ENCODE measurements at places on chromosomes 2 and 18.

DNA sequence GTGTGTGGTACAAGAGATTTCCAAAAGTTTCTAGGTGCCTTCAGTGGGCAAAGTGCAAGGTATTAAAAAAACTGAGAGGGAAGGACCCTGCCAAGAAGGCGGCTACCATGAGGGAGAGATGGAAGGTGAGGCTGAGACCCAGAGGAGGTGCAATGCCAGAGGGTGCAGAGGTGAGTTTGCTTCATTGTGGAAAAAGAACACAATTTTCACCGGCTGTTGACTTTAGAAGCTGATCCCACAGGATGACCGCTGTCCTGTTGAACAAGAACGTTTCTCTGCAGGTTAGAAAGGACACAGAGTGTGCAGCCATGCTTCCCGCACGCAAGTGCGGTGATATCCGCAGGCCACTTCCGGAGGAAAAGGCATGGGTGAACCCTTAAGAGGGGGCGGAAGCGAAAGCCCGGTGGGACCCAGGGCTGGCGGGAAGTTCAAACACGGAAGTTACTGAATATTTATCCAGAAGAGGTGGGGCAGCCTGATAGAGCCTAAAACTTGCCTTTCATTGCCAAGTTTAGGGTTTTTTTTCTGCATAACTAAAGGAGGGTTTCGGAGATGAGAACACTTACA lies 16.6 kb downstream of the SP110 start:
- no peak for DNase-seq

DNA sequence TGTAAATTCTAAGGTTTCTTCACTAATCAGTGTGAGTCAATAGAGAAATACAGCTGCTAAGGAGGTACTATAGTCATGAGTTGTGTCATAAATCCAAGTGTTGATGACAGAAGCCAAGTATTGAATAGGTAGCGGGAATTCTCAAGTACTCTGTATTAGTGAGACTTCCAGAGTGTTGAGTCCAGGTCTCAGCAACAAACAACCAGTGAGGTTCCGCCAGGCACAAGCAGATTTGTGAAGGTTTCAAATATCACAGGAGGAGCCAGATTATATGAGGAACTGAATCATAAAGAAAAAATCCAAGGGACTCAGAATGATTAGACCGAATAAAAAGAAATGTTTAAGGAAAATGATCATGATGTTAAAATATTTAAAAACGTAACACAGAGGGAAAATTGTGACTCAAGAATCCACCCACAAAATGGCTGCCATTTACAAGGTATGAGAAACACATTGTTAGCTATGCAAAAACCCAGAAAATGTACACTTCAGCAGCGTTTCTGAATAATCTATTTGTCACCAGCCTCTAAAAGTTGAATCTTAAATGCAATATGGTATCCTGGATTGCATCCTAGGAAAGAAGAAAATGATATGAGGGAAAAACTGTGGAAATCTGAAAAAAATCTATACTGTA lies 27.3 kb upstream of the EVA1A start:
- no peak for DNase-seq

DNA sequence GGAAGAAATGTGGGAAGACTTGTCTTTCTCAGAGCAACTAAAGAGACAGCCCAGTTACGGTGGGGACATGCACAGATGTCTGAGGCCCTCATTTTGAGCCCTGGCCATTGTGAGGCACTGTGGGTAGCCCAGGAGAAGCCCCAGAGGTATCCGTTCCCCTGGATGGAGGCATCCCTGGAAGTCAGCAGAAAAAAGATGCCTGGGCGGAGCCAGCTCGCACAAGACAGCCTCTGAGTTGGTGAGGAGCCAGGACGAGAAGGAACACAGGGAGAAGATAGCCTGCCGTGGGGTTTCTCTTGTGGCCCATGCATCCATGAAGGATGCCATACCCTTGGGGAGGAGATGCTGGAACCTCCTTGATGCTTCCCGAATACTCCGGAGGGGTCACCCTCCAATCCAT lies 56.9 kb upstream of the SEMA4C start:
- DNase-seq, result no peak

DNA sequence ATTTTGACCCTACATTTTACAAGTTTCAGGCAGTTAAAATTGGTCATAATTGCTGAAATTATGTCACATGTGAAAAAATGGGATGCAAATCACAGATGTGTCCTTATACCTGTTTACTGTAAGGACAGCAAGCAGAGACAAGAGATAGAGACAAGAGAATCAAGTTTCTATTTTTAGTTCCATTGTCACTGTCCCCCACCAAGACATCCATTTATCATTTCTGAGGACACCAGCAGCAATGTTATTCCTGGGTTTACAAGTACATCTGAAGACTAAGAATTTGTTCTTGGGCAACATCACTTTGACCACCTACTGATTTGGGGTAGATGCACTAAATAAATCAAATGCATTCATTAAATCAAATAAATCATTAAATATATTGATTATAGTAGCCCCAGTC lies 1111.7 kb downstream of the DPP10 start:
- DNase-seq, result no peak

Data from omental fat pad (tissue), 4 donors.